HS-27A (cell line): ENCODE measurements at places on chromosomes 7 and 10.

- no peak for DNase-seq
Measured at GRCh38 chr7:17401791-17402627, 103.6 kb downstream of the AHR start.

GRCh38 chr10:86316274-86316835 is 50.2 kb downstream of the GRID1 start:
- no peak for DNase-seq

DNA sequence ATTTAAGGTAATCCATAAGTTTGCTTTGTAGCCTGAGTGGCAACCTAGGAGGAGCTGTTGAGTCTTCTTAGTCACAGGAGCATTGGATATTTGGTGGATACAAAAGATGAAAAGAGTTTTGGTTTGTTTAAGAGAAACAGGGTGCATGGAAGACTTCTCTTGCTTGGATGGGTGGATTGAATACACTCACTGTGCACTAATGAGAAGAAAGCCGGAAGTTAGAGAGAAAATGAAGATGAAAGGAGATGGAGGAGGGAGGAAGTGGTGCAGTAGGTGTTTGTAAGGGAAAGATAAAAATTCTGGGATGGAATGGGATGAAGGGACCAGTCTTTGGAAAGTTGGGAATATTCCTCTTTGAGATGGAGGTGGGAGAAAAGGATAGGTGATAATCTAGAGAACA is 7.7 kb downstream of the MDFIC start:
- DNase-seq, result no peak

- no peak for DNase-seq
Measured at GRCh38 chr7:56811081-56811480, 321.2 kb downstream of the ZNF479 start.

GRCh38 chr7:121003986-121004685 is 15.6 kb downstream of the CPED1 start:
- DNase-seq, result no peak

GRCh38 chr7:102095321-102096011 is 191.2 kb upstream of the SH2B2 start:
- DNase-seq, result no peak

GRCh38 chr7:93575555-93576399 is 1.3 kb upstream of the CALCR start:
- no peak for DNase-seq

GRCh38 chr10:125128397-125129075 is 31.8 kb downstream of the CTBP2 start:
- DNase-seq, result no peak

DNA sequence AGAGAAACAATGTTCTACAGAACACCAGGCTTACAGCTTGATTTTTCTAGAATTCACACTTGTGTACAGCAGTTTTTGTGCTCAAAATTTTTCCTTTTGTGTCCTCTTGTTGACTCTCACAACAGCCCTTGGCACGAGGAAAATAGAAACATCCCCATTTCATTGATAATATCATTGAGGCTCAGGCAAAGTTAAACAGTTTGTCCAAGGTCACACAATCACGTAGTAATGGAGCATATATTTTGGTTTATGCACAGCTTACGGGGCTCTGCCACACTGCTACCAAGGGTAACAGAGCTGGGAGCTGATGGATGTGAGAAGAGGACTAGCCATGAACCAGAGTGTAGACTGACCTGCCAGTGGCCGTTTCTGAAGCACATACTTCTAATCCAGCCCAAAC is 292.0 kb downstream of the FZD1 start:
- DNase-seq, result no peak

GRCh38 chr7:90216771-90217170 is 5.2 kb downstream of the STEAP2 start:
- DNase-seq, result no peak

GRCh38 chr7:135510592-135511183 is 786 bp upstream of the CNOT4 start:
- DNase-seq, result no peak

DNA sequence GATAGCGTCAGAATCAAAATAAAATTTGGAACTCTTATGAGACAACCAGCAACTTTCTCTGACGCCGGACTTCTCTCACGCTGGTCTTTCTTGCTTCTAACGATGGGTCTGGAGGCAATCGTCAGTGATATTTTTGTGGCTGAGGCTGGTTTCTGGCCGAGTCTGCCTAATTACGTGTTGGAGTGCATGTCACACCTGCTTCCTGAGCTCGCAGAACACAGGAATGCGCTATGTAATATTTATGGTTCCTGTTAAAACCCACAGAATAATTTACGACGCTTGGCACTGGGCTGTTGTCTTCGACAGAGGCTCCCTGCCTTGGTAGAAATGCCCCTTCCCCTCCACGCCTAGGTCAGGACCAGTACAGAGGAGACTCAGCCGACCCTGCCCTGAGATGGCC is 64.9 kb downstream of the NPTX2 start:
- no peak for DNase-seq

DNA sequence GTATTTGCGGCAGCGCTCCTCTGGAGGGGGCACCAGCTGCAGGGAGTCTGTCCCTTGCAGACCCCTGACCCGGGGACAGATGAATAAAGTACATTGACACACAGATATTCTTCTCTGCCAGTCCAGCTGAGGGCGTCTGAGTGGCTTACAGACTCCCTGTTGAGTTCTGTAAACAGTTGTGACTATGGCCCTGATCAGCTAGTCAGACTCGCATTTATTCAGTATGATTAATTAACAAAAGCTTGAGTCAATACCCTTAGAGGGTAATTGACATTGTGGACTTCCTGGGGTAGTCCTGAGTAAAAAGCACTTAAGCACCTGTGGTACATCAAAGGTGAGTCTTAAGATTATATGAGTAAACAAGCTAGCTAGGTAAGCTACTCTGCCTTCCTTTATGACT is 21.0 kb downstream of the ANKRD30A start:
- DNase-seq, result no peak

- DNase-seq, result no peak
Measured at GRCh38 chr10:88243836-88244730, 339.0 kb downstream of the RNLS start.

DNA sequence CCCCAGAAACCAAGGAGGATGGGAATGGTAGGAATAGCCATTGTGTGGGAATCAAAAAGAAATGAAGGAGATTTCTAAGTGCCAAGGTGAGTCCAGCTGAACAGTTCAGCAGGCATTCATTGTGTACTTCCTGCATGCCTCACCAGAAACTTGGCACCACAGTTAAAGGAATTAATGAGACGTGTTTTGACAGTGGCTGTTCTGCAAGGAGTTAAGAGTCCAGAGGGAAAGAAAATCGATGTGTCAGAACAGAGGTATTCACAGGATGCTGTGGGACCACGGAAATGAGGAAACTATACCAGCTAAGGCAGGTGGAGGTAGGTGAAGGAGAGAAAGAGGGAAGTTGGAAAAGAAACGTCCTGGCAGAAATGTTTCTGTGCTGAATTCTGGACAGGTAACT is 78.1 kb downstream of the PRKCQ start:
- DNase-seq, result no peak

GRCh38 chr7:51069411-51070083 is 247.1 kb downstream of the COBL start:
- DNase-seq, result no peak

- DNase-seq, result no peak
Measured at GRCh38 chr10:75902816-75903215, 471.4 kb downstream of the LRMDA start.

- DNase-seq, result no peak
Measured at GRCh38 chr10:62919776-62920175, 103.6 kb upstream of the EGR2 start.

DNA sequence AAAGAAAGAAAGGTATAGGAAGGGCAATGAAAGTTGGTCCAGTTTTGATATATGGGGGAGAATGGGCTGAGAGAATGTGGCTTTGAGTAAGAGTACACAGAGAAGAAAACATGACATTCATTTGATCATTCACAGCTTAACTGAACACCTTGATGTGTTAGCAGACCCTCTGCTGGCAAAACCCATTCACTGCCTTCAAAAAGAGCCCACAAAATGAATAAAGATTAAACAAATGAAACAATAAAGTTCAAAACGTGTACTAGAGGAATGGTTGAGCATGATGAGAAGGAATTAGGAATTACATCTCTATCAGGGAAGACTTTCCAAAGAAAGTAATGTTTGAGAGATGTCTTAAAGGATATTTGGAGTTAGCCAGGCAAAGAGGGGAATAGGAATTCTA is 2.1 kb downstream of the WEE2 start:
- DNase-seq, result no peak

- DNase-seq, result no peak
Measured at GRCh38 chr7:130397758-130398073, 17.4 kb downstream of the CPA1 start.

GRCh38 chr7:47937711-47938573 is 10.3 kb downstream of the PKD1L1 start:
- DNase-seq, result no peak

- DNase-seq, result no peak
Measured at GRCh38 chr10:46270086-46270811, 16.5 kb upstream of the ANTXRL start.

DNA sequence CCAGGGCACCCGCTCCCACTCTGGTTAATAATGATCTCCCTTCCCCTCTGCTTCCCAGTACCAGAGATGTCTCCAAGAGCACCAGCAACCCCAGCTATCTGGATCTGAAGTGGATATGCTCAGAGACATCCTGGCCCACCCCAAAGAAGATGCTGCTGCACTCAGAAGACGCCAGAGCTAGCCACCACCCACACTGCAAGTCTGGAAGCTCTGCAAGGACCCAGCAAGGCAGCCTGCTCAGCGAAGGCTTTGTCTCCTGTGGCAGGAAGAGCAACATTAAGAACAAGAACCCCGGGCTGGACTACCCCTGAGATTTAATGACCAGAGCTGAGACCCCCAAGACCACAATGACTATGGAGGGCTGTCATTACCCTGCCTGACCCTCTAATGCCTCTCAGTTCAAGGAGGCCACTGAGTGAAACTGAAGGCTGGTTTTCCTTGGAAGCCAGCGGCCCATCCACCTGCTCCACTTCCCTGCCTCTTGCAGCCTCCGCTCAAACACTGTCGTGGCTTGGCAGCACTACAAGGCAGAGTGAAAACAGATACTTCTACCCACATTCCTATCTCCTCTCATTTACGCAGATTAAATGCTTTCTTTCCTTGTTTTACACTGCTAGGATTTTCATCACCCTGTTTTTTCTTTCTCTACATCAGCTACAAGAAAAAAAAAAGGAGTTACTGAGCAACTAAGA is 202.2 kb downstream of the SNX10 start:
- DNase-seq, result no peak

GRCh38 chr7:74371381-74372341 is 82.0 kb upstream of the GTF2IRD1 start:
- DNase-seq, result no peak

DNA sequence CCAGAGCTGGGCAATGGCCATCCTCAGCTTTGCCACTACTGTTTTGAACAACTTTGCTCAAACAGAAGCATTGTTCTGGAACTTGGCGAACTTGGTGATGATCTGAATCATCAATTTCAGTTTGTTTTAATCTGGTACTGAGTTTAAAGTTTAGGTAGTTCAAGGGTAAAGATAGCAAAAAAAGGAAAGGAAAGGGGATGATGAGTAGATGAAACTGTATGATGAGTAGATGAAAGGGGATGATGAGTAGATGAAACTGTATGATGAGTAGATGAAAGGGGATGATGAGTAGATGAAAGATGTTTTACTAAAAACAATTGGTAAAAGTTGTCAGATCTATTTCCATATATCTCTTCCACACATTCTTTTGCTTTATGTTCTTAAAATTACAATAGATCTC is 737.0 kb downstream of the LRMDA start:
- no peak for DNase-seq
